ENCODE measurements at places on chromosomes 4 and X.

- DNase-seq = no peak
Measured at GRCh38 chr4:118760493-118760892, 75.3 kb downstream of the METTL14 start.

DNA sequence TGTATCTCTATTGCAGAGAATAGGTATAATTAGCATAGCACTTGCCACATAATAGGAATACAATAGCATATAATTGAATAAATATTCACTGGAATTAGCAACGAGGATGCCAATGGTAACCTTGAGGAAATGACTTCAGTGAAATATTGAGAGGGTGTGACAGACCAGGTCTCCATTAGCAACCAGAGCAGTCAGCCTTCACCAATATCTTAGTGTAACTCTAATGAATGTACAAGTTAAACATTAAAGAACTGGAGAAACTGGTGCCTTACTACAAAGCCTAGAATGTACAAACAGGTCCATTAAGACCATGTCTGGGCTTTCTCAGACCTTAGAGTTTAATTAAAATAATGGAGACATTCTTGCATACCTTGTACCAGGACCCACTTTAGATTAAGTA lies 143.0 kb downstream of the MAGEB17 start:
- no peak for DNase-seq

DNA sequence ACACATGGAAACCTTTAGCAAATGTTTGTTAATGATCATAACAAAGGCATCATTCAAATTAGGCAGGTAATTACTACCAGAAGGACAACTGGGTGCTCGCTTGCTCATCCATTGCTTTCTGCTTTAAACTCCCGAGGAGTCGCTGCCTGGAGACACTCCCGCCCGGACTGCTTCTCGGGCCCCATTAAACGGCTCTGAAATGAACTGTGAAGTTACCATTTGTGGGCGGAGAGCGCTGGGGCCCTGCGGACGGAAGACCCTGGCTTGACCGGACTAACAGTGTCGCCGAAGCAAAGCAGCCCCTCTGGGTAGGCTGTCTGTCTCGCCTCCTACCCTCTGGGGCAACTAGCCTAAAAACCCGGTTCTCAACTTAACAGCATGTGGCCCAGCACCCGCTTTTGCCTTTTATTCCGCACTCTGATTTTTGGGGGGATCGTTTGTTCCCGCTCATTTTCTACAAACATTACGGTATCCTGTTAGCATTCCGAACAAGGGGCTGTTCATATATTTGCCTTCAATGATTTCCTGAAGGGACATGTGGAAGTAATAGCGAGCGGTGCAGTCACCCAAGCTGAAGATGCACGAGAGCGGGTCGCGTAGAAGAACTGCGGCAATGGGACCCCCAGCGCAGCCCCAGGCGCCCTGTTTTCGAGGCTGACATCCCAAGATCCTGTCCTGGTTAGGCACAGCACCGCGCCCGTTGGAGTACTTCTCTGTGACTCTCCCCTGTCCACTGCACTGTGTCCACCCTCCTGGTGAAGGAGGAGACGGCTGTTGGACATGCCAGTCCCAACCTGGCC lies 1.6 kb upstream of the PDGFRA start:
- no peak for DNase-seq

GRCh38 chr4:146585761-146586333 lies 52.8 kb upstream of the POU4F2 start:
- DNase-seq = no peak

GRCh38 chr4:74188912-74189311 lies 31.0 kb downstream of the MTHFD2L start:
- DNase-seq = no peak

GRCh38 chrX:144295921-144296320 lies 412.1 kb downstream of the UBE2NL start:
- no peak for DNase-seq

DNA sequence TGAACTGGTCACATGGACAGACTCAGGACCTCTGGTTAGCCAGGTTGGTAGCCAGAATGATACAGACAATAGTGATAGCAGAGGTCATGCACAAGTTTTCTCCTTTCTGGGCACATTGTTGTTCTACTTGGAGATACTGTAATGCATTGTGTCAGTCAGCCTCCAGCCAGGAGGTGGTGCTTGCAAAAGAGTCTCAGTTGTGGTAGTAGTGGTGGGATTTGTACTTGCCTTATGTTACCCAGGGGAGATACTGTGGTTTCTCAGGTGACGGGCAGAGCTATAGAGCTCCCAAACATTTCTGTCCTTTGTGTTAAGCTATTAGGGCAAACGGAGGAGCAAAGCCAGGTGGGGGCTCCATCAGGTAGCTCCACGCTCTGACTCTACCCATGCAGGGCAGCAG lies 190.5 kb downstream of the STPG2 start:
- no peak for DNase-seq

GRCh38 chr4:185867770-185868169 lies 55.8 kb upstream of the SORBS2 start:
- DNase-seq = no peak

DNA sequence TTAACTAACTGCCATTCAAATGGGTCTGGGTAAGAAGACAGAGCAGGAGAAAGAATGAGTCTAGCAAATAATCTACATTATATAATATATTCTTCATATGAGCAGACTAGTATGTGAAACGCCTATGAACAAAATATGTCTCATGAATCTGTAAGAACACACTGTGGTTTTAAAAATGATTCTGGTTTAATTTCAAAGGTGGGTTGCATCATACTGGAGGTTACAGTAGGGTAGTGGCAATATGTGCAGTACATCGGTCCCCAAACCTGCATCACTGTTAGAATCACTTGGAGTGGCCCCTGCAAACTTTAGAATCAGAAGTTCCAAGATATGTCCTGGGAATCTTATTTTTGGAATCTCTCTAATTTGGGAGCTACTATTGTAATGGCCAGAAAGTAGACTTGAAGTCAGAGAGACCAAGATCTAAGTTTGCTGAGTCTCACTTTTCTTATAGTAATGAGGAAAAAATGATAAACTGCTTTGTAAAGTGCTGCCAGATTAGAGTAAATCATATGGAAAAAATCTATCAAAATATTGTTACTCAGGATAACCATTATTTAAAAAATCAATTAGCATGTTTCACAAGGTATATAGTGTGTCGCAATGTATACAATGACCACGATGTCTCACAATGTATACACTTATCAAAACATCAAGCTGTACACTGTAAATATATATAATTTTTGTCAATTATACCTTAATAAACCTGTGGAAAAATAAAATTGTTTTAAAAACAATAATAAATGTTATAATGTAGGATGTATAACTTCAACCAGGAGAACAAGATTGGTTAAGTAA lies 37.9 kb upstream of the ARSJ start:
- DNase-seq = no peak

DNA sequence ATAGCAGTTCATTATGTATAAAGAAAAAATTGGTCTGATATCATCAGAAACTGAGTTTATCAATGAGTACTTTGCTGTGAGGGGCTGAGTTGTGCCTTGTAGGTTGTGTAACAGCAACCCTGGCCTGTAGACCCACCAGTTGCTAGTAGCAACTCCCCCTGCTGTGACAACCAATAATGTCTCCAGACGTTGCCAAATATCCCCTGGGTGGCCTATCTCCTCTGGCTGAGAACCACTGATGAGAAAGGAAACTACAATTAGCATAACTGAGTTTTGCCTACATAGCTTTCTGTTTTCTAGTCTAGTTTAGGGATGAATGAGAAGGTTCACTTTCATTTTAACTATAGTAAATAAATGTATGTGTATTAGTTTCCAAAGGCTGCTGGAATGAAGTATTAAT lies 234.1 kb downstream of the CPE start:
- DNase-seq = no peak

DNA sequence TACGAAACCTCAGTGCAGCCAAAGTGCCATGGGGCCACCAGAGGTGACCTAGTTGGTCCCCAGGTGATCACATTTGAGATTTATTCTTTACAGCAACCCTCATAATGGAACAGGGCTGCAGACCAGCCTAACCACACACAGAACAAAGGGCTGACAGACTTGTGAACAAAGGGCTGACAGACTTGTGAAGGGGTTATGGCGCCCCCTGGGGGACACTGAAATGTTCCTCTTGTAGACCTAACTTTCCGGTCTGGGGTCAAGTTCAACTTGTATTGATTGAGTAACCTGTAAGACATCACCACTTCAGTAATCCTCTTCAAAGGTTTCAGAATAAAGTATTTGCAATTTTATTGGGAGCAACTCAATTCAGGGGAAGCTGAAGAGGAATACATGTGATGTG lies 175.9 kb upstream of the RPS6KA3 start:
- peak; percentile 74 for DNase-seq

- DNase-seq = no peak
Measured at GRCh38 chr4:104015680-104016079, 295.9 kb upstream of the TACR3 start.

- DNase-seq = no peak
Measured at GRCh38 chr4:1872870-1873269, 1.7 kb downstream of the NSD2 start.

GRCh38 chr4:101256222-101256621 lies 91.1 kb downstream of the PPP3CA start:
- DNase-seq = no peak

DNA sequence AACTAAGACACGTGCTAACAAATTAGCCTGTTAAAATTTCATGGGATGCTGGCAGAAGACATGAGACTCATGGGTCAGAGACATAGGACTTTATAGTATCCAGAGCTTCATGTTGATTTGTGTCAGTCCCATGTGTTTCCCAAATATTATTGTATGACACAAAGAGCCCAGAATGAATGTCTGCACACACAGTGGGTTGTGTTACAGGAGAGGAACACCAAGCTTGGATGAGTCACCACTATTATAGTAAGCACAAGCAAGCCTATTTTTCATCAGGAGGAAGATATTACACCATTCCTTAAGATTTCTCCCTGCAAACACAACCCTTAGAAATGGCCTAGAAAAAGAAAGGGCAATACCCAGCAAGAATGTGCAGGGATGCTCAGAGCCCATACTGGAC lies 15.4 kb downstream of the BBS12 start:
- no peak for DNase-seq

DNA sequence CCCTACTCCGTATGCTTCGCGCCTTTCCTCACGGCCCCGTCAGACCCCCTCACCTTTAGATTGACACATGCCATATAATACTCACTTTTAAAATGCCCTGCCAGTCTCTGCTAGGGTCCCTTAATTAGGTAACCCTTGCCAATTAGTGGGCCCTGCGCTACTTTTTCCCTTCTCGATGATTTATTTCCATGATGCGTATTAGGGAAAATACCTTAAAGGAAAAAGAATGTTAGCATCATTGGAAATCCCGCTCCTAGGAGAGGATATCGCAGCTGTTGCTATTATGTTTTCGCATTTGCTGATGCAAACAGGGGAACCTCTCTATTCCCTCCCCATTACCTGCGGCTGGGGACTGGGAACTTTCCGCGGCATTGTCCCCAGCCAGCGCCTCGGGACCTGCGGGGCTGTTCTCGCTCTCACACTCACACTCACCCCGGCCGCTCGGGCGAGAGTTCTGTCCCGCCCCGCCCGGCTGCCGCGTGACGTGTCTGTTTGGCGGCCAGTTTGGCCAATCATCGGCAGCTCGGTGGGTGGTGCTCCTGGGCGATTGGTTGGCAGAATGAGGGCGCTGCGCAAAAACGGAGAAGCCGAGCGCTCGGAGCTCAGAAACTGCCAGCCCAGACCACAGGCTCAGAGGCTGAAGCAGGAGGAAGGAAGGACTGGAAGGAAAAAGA lies at the start of gene PCDH10:
TSS of gene PCDH10 (plus strand) at position 605 of the 674 bp plus-strand sequence. CDS start 847 bp downstream, outside the sequence.
- no peak for DNase-seq

GRCh38 chr4:116627545-116627944 lies 457.8 kb downstream of the TRAM1L1 start:
- DNase-seq = no peak

GRCh38 chr4:73451981-73452747 lies 16.1 kb downstream of the AFP start:
- DNase-seq = no peak

DNA sequence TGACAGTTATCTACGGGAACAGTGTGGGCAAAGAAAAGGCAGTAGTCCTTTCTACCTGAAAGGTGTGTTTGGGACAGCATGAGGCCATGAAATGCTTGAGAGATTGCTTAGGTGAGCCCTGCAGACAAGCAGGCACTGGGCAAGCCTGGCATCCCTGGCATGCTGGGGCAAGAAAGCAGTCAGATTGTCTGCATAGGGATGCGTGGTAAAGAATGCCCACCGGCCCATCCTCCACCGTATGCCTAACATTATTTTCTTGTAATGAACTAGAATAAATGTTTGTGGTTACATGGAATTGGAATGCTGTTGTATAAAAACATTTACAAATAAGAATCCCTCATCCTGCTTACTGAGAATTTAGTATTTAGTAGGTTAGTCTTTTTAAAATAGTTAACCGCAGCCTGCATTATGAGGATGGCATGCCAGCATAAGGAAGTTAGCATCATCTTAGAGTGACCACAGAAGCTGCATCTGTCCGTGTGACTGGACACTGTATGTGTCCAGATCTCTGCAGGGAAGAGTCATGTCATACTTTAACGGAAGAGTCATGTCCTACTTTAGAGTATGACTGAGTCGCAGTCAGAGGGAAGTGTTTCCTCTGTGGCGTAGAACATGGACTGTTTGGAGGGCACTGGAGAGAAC lies 18.9 kb downstream of the ZBTB49 start:
- no peak for DNase-seq

DNA sequence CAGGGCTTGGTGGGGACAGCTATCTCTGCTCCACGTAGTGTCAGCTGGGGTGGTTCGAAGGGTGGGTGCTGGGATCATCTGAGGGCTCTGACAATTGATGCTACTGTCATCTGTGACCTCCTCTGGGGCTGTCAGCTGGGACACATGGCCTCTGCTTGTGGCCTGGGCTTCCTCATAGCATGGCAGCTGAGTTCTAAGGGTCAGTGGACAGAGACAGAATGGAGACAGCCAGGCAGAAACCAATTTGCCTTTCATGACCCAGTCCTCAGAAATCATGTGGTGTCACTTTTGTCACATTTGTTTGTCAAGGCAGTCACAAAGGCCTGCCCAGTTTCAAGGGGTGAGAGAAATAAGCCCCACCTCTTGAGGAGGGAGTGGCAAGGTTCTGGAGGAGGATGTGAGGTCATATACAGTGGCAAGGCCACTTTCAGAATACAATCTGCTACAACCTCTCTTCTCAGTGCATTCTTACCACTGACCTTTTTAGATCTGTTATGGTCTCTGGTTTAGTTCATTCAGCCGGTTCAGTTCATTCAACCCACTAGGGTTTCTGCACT lies 103.6 kb upstream of the BCOR start:
- DNase-seq = no peak

GRCh38 chr4:10629394-10629793 lies 55.2 kb downstream of the CLNK start:
- DNase-seq = no peak

Measured in stimulated activated CD4-positive, alpha-beta T cell treated with anti-CD3 and anti-CD28 coated beads, Interleukin-1b, Interleukin-23, amount 100 ng/mL, for 1 hour (primary cell).